ENCODE measurements at places on chromosomes 12 and 14.

- DNase-seq = no peak
These were observed 59.6 kb downstream of the NELL2 start for GRCh38 chr12:44816446-44817017.

- DNase-seq = no peak
These were observed 346.9 kb upstream of the FKBP4 start for GRCh38 chr12:2447861-2448260.

DNA sequence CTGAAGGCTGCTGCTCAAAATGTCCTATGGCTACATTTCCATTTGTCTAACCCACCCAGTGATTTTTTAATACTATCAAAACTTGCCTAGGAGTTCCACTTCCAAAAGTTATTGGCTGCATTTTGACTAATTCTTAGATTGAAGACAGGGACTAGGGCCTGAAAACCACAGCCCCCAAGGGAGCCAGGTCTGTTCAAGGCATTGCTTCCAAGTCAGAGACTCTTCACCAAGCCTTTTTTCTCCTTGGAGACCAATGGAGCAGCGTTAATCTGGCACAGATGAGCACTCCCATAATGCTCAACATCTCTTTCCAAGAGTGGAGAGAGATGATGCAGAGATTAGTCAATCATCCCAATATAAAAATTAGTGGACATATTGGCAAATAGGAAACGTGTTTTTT lies 112.5 kb upstream of the HIF1A start:
- DNase-seq = no peak

DNA sequence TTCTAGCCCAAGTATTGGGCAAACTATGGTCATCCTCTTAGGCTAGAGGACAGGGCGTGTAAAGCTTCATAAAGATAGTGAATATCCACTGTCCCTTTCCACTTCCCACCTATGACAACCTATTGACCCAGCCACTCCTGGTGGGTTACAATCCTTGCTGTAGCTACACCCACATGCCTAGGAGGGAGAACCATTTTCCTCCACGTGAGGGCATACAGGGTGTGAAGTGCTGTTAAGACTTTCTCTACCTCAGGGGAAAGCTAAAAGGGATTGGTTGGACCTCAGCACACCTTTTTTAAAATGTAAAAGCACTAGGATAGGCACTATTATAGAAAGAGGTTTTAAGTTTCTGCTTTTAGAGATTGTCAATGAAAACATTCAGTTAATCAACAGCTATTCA lies 124.4 kb downstream of the TPH2 start:
- no peak for DNase-seq

GRCh38 chr14:67650694-67651093 lies 23.7 kb downstream of the VTI1B start:
- DNase-seq = no peak

DNA sequence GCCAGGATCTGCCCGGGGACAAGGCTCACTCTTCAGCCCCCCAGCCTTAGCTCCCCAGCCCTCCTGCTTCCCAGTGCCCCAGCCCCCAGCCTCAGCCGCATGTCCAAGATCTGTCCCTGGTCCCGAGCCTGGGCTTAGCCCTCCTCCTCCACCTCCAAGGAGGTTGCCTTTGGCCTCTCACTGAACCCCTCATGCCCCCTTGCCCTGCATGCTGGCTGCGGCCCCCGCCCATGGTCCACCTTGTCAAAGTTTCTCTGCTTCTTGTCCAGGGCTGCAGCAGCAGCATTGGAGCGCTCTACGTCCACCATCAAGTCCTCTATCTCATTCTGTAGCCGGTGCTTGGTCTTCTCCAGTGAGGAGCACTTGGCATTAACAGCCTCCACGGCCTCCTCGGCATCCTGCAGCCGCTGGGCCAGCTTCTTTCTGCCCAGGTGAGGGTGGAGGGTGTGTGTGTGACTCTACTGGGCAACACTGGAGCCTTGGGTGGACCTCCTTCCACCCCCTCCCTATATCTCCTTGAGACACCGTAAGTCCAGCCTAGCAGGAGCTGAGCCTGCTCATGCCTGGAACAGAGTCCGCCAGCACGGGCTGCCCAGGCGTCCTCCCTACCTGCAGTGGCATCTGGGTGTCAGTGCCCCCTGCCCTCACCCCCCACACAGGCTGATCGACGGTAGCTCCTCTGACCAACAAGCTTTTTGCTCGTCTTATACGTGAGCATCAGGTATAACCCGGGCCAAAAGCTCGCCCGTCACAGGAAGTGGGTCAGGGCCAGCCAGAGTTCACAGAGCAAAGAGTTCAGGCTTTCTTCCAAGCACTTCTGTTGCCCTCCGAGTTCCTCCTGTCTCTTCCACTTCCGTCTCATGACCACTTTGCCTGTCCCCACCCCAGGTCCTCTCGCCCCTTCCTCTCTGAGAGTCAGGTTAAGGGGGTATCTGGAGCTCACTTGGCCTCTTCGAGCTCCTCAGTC lies 11.4 kb downstream of the CMTM5 start:
- no peak for DNase-seq

DNA sequence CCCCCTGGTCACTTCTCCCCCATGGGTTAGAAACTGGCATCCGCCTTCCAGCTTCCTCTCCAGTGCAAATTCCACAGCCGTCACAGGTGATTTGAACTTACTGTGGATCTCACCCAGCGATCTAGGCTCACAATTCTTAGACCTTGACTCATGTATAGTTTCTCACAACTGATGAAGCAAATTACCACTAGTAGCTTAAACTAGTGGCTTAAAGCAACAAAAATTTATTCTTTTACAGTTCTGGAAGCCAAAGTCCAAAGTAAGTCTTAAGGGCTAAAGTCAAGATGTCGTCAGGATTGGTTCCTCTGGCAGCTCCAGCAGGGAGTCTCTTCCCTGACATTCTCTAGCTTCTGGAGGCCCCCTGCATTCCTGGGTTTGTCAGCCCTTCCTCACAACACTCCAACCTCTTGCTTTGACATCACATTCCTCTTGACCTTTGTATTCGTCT lies 117.4 kb downstream of the KTN1 start:
- no peak for DNase-seq

DNA sequence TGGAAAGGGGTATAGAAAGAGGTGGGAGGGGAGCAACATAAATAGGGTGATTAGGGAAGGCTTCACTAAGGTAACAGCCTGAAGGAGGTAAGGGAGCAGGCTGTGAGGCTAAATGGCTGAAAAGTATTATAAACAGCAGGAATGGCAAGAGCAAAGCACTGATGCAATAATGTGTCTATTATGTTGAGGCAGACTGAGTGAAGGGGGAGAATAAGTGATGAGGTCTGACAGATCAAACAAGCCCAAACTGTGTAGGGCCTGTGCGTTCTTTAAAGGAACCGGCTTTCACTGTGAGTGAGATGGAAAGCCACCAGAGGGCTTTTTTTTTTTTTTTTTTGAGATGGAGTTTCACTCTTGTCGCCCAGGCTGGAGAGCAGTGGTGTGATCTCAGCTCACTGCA lies 6.7 kb upstream of the VCPKMT start:
- peak; percentile 81 for DNase-seq

DNA sequence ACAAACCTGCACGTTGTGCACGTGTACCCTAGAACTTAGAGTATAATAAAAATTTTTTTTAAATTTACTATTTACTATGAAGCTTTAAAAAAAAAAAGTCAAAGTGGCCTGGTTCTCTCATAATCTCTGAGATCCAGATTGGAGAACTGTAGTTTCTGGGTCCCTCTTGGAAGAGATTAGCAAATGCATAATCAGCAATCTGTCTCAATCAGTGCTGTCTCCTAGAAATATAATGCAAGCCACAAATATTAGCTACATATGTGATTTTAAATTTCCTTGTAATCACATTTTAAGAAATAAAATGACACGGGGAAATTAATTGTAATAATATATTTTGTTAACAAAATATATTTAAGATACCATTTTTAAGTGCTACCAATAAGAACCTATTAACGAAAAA lies 32.3 kb downstream of the RALGAPA1 start:
- no peak for DNase-seq

DNA sequence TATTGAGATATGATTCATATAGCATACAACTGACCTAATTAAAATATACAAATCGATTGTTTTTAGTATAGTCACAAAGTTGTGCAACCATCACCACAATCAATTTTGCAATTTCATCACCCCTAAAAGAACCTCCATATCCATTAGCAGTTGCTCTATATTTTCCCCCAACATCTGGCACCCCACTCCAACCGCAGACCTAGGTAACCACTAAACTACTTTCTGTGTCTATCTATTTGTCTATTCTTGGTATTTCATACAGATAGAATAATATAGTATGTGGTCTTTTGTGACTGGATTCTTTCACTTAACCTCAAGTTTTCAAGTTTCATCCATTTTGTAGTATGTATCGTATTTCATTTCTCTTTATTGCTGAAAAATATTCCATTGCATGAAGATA lies 126.0 kb upstream of the CRY1 start:
- DNase-seq = no peak

DNA sequence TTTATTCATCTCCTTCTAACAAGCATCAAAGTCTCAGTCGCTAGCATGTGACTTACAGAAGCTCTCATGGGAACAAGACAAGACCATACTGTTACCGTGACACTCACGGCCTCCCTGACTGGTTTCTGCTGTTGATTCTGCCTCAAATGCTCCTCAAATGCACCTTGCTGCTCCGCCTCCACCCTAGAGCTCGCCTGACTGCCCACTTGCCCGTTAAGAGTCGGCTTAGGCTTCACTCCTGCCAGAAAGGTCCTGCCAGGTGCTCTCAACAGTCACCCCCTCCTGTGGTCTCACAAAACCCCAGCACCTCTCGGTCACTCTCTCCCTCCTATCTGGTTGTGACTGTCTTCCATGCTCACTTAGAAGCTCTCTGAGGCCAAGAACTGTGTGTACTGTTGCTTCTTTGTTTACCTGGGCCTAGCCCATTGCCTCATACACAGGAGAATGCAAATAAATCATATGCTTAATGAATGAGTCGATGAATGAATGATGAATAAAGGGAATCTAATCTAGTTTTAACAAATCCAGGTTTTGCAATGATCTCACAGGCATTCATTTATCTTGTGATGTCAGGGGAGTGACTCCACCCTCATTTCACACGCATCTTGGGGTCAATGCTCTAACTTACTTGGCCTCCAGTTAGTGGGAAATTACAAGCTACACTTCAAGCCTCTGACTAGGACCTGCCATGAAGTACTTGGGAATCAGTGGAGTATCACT lies 41.3 kb downstream of the SSH1 start:
- no peak for DNase-seq

DNA sequence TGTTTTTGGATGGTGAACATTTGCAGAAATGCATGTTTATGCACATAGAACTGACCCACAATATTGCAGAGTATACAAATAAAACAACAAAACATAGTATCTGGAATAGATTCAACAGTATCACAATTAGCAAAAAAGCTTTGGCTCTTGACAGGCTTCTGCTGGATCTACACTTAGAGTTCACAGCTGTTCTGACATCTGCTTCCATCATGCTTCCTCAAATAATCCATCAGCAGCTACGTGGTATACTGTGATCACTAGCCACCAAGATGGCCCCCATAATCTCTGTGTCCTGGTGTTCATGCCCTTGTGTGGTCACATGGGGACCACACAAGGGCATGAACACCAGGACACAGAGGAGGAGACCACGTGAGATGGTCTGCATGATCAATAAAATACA lies 166.6 kb upstream of the CCDC198 start:
- no peak for DNase-seq

DNA sequence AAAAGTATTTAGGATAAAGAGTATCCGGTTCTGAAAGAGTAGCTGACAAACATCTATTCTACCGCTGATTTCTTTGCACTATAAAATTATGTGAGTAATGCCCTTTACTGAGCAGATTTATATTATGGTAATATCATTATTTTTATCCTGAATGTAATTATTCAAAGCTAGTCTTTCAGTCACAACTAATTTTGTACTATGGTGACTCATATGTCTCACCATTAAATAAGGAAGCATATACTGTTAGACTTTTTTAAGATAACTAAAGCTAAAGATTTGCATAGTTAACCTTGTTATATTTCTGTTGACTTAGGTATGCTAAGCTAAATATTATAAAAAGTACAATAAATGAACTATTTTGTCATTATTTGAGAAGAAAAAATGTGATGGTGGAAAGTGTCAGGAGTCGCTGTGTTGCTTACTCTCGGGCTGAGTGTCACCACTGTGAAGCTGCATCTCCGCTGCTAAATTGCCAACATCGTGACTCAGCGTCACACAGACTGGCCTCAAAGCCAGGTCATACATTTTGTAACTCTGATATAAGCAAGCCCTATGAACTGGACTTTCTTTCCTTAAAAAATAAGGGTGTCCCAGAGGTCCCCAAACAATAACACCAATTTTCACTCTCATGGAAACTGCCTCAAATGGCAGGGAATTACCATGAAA lies 69.1 kb upstream of the SSTR1 start:
- no peak for DNase-seq

- DNase-seq = peak; percentile 32
These were observed 1.0 kb upstream of the TBK1 start for GRCh38 chr12:64450711-64451486.

GRCh38 chr12:45034861-45035265 lies 16.0 kb downstream of the DBX2 start:
- DNase-seq = no peak

GRCh38 chr14:81366214-81366613 lies 33.9 kb downstream of the STON2 start:
- DNase-seq = no peak

DNA sequence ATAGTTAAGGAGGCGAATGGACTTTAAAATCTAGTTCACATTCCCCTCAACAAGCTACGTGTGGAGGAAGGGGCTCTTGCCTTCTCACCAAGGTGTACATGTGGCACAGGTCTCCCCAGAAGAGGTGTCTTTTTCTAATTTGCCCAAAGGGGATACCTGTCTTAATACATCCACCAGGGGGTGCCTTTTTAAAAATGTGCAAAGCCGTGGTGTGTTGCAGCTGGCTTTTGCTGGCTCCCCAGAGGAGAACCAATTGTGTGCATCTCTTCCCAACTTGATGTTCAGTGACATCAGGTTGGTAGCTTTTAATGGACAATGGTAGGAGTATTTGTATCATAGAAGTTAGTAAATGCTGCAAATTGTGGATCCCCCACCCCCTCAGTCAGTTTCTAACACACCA lies 33.8 kb downstream of the CREBL2 start:
- DNase-seq = peak; percentile 2

- DNase-seq = peak; percentile 91
These were observed at the start of gene DDIT3 for GRCh38 chr12:57520053-57520818. Gene DDIT3 (minus strand): TSS chr12:57520514. CDS start chr12:57517406, 3,108 bp downstream.

GRCh38 chr12:20822415-20822814 lies 11.9 kb downstream of the SLCO1B3 start:
- no peak for DNase-seq

- no peak for DNase-seq
These were observed 18.1 kb downstream of the BDKRB1 start for GRCh38 chr14:96274122-96274521.

- no peak for DNase-seq
These were observed 74.9 kb downstream of the CRADD start for GRCh38 chr12:93751864-93752610.

DNA sequence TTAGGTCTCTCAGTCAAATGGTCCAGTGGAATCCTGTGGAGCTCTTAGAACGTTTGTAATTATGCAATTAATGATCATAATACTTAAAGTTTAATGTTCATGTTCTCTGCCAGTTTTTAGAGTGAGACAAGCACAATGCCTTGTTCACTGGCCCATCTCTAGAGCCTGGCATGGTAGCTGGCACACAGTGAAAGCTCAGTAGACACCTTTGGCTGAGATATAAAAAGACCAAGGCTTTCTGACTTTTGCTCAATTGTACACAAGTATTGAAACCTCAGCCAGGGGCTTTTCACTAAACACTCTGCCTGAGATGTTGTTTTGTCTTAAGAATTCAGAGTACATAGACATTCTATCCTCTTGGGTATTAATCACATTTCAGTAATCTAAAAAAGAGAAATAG lies 241.8 kb upstream of the ATP2B1 start:
- no peak for DNase-seq

GRCh38 chr14:61563880-61564617 lies 131.3 kb upstream of the HIF1A start:
- no peak for DNase-seq

GRCh38 chr12:13422291-13422690 lies 225.8 kb downstream of the EMP1 start:
- no peak for DNase-seq
